Stimulated activated CD8-positive, alpha-beta memory T cell treated with anti-CD3 and anti-CD28 coated beads, Interleukin-7, amount 100 ng/mL, for 4 hours (primary cell): ENCODE measurements at places on chromosomes 16 and 17.

GRCh38 chr16:61713787-61714186 is 322.5 kb downstream of the CDH8 start:
- DNase-seq = no peak

DNA sequence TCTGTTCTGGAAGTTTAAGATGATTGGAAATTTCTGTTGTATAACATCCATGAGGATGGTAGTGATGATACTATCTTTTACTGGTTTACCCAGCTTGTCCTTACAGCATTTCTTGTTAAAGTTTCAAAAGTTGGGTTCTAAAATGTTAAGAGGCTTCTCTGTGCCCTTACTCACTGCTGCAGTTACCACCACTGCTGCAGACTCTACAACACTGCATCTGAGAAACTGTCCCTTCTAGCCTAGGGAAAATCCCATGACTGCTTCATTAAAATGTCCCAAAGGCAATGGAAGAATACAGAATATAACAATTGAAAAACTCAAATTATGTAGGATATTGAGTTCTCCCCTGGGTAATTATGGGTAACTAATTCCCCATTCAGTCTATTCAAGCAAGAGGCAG is 3.8 kb upstream of the NSRP1 start:
- no peak for DNase-seq

GRCh38 chr17:28533091-28533807 is 19.2 kb downstream of the UNC119 start:
- DNase-seq = no peak

GRCh38 chr16:12462426-12463280 is 341.0 kb downstream of the CPPED1 start:
- no peak for DNase-seq

GRCh38 chr17:43471585-43472160 is 12.1 kb upstream of the DHX8 start:
- DNase-seq = no peak

DNA sequence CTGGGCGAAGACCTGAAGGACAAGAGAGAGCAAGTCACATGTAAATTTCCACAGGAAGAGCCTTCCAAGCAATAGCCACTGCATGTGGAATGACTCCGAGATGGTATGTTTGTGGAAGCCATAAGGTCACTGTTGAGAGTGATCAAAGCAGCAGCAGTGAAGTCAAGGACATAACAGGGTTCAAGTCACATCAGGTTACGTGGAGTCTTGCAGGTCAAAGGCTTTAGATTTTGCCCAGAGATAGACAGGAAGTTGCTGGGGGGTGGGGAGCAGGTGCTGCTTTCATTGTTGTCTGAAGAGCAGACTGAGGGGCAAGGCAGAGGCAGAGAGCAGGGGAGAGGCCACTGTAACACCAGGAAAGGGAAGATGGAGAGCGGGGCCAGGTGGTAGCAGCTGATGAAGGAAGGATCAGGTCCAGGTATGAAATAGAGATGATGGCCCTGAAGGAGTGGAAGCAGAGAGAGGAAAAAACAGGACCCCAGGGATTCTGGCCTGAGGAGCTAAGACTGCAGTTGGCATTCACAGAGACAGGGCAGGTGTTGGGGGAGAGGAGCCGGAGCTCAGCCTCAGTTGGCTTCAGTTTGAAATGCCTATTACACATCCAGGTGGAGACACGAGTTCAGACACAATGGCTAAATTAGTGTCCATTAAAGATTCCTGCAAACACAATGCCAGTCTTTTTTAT is 129.3 kb upstream of the AXIN2 start:
- no peak for DNase-seq

- no peak for DNase-seq
These were observed 51.5 kb downstream of the LDHD start for GRCh38 chr16:75065149-75065505.

DNA sequence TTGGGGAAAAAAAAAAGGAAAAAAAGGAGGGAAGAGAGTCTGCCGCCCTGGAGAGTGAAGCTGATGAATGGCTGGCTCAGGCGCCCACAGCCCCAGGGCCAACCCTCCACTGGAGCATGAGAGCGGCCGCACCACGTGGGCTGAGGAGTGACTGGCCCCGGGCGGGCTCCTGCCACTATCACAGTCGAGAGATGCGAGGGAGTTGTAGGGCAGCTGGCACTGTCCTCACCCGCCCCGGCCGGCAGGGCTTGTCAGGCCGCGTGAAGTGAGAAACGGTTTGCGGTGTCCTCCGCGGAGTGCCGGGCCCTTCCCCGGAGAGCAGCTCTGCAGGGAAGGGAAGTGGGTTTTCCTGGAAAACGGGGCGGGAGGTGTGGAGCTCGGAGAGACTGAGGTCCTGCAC is 45.9 kb downstream of the JPH3 start:
- DNase-seq = no peak

GRCh38 chr17:82242698-82242976 is 13.8 kb downstream of the SLC16A3 start:
- DNase-seq = no peak

GRCh38 chr17:49469831-49470810 is 25.0 kb upstream of the NGFR start:
- DNase-seq = no peak

DNA sequence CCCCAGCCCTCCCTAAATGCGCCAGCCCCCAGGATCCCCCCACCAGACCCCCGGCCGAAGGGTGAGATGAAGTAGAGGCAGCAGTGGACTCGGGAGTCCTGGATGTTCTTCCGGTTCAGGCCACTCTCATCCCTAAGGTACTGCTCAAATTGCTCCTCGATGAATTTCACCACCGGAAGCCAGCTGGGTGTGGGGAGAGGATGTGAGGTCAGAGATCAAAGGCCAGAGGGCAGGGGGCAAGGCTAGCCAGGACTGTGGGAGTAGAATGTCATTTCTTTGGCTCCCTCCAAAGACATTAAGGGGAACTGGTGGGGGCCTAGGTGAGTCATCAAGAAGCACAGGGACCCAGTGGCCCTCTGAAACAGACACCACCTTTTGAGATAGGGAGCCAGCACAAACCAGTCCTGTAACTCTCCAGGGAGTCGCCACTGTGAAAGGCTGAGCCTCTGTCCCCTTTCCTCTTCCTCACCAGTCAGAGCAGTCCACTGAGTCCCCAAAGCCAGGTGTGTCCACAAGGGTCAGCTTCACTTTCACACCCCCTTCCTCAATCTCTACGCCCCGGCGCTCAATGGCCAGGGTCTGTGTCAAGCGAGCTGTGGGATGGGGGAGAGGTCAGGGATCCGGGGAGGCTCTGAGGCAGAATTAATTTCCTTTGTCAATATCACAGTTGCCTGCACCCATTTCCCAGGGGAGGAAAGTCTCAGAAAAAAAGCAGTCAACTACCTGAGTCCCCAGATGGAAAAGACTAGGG is 895 bp downstream of the SEPTIN1 start:
- DNase-seq = no peak

GRCh38 chr16:89853306-89853993 is 19.9 kb upstream of the TCF25 start:
- no peak for DNase-seq

DNA sequence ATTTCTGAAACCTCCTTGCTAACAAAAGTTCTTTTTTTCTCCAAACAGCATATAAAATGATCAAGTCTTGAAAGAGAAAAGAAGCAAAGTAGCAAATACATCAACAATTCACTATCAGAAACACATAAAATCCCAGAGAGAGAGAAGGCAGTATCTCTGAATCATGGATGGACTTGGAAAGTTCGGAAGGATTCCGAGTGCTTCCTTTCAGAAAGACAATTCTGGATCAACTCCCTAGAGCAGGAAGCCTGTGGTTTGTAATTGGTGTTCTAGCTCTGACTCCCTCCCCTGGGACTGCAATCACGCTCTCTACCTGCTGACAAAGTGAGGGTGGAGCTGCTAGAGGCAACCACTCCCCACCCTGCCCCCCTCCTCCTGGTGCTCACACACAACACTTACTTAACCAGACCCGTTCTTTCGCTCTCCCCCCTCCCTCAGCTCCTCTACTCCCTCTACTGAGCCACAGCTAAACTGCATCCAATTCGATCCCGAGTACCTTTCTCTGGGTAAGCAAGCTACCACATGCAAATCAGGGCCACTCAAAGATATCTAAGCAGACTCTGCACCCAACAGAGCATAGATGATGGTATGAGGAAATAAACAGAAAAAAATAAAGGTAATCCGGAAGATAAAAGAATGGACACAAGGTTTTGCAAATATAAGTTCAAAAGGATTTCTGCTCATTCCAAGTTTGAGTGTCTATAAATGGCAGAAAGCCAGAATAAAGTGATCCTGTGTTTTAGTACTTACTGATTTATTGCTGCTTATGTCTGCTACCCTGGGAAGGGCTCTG is at the start of gene RNF43:
Gene RNF43, minus strand, starts transcription at position 235 of the 793 bp plus-strand sequence. CDS start 1,957 bp downstream, outside the sequence.
- DNase-seq = peak; percentile 86

DNA sequence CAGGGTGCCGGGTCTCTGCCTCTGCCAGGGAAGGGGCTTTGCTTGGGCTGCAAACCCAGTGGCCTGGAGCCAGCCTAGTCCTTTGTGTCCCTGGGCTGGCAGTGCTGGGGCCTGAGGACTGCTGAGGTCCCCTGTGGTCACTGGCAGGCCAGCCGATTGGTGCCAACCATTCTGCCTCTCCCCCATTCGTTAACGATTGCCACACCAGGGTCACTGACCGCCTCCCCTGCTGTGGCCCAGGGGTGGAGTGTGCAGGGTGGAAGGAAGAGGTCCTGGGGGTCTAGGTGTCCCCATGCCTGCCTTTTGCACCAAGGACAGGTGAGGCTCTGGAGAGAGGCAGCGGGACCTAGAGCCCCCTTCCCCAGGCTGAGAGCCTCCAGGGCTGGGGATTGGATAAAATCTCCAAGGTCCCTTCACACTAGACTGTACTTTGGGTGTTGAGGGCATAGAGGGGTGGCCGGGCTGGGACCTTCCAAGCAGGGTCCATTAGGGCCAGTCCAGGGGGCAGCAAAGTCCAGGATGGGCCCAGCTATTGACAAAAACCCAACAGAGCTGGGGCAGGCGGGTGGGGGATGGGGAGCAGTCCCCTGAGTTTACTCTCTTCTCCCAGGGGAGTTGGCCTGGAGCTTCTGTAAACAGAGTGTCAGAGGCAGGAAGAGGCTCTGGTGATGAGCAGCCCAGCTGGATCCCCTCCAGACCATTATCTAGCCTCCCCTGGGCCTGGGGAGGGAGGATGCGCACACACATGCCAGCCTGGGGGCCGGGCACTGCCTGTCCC is 1.1 kb downstream of the VASN start:
- DNase-seq = no peak

DNA sequence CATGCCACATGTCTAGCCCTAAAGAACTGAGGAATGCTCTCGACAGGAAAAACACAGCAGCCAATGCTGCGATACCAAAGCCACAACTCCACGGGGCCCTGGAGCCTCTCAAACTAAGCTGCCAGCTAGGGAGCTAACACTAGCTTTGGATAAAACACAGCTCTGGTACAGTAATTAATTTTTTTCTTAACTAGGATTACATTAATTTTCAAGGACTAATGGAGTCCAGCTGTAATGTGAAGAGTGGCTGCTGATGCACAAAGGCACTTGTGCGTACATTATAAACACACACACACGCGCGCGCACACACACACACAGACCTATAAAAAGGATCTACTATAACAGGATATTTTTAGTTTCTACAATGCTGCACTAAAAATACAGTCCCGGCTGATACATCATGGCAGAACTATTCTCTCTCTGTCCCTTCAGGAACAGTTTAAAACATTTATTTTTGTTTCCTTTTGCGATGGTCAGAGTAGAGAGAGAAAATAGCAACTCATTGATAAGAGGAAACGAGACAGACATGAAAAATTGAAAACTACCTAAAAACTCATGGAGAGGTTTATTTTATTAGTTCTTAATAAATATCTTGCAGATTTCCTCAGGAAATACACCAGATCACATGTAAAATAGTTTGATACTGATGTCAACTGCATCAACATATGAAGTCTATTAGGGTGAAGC is 88.5 kb downstream of the SMG6 start:
- DNase-seq = no peak

DNA sequence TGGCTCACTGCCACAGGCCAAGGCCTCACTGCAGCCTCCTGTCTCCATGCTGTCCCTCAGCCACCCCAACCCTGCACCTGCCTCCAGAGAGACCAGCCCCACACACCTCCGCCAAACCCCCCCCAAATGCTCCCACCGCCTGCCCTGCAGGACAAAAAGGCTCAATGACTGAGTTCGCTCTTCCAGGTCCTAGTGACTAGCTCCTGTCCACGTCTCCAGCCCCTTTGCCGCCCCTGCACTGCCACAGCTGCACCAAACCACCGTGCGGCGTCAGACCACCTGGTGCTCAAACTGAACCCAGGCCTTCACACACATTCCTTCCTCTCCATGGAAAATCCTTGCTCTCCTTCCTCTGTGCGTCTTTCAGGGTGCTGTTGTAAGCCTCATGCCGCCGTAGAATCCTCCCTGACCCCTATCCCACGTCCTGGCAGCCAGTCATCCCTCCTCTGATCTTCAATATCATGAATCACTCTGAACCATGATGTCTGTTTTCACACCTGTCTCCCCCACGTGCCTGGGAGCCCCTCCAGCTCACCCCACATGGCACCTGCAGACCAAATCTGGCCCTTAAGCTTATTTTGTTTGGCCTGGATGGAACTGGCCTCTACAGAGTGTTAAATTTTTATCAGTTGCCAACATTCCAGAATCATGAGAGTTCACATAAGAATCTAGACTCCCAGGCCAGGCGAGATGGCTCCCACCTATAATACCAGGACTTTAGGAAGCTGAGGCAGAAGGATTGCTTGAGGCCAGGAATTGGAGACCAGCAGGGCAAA is 4.3 kb upstream of the GSG1L start:
- DNase-seq = no peak

GRCh38 chr17:27293359-27293897 is 486 bp upstream of the WSB1 start:
- DNase-seq = no peak

DNA sequence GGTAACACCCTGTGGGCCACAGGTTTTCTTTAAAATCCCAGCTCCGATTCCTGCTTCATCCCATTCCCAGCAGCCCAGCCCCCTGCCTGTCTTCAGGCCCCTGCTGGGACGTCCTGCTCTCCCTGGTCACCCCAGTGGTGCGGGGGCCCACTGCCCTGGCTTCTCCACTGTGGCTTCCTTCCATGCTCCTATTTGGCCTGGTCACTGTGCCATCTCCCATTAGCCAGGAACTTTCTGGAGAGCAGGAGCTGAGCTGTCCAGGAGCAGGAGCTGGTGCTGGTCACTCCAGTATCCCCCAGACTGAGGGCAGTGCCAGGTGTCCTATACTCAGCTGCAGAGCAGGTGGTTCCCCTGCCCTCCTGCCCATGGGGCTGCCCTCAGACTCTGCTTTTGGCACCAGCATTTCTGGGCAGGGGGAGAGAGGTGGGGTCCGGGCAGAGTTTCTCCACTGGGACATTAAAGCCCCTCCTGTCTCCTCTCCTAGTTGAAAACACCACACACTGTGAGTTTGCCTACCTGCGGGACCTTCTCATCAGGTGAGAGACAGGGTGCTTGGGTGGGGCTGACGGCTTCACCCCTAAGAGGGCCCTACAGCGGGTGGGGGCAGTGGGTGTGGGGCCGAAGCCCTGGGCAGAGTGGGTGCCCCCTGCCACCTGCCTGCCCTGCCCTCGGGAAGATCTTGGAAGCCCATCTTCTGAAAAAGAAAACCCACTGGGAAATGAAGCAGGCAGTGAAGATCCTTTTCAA is 356.2 kb downstream of the SEC14L1 start:
- no peak for DNase-seq

DNA sequence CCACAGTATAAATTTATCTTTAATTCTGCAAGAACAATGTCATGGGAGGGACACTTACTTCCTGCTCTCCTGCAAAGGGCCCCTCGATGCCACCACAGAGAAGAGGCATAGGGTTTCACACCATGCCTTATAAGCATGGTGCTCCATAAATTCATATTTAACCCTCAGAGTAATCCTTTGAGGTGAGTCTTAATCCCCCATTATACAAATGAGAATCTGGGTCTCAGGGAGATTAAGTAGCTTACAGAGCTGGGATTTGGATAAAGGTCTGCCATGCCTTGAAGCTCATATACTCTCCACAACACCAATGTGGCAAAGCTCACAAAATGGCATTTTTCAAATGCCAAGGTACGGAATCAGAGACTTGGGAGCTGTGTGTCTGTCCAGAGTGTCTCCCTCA is 268.5 kb upstream of the CCL2 start:
- no peak for DNase-seq
